AG20443 (cell line): ENCODE measurements at places on chromosomes 6 and 20.

DNA sequence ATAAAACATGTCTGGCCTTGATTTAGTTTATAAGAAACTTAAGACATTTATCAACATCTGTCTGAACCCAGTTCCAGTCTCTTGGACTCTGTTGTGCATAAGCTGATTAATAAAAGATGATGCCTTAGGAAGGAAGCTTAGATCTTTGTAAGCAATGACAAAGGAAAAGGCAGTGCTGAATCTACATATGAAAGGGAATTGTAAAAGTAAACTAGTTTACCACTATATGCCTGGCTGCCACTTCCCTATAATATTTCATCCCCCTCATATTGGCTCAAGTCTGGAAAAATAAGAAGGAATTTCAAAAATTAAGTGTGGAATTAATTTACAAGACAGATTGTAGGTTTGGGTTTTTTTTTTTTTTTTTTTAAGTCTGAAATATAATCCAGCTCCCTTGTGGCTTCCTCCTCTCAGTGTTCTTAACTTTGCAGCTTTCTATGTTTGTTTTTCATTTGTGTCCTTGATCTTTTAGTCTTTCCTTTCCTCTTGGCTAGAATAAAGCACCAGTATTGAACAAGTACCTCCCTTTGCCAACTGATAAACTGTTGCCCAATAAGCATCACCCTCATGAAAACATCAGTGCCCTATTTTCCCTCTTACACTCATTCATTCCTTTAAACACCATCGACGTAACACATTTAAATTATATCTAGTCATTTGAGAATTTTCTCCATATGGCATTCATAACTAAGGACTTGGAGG, 146.7 kb upstream of the TBX18 start:
- no peak for DNase-seq

DNA sequence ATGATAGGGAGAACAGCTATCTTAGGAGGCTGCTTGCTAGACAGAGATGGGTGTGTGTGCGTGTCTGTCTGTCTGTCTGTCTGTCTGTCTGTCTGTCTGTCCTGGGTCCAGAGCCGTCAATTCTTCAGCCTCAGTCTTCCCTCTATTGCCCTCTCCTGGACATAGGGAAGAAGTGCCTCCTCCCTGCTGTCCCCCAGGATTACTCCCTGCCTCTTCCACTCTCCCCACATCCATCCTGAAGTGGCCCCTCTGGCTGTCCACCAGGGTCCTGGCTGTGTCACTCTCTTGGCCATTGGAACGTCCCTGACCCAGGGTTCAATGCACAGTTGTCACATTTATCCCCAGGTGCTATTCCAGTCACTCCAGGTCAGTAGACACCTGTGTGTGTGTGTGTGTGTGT, 10.2 kb downstream of the TREML2 start:
- DNase-seq, result no peak

DNA sequence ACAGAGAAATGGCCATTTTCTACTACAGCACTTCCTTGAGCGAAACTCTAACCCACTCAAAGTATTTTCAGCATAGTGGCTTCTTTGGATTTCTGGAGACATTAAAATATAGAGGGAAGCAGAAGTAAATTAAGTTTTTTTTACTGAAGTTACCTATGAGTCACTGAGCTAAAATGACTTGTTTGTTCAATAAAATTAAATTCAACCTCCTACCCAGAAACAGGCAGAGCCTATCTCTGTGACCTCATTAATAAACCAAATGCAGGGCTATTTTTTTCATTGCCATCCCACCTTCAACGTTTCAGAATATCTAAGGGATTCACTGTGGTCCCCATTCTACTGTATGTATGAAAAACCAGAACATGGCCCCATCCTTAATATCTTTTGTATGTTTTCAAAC, 133.0 kb downstream of the MTFR2 start:
- no peak for DNase-seq

GRCh38 chr6:145895802-145896201, 68.4 kb downstream of the SHPRH start:
- DNase-seq, result no peak

DNA sequence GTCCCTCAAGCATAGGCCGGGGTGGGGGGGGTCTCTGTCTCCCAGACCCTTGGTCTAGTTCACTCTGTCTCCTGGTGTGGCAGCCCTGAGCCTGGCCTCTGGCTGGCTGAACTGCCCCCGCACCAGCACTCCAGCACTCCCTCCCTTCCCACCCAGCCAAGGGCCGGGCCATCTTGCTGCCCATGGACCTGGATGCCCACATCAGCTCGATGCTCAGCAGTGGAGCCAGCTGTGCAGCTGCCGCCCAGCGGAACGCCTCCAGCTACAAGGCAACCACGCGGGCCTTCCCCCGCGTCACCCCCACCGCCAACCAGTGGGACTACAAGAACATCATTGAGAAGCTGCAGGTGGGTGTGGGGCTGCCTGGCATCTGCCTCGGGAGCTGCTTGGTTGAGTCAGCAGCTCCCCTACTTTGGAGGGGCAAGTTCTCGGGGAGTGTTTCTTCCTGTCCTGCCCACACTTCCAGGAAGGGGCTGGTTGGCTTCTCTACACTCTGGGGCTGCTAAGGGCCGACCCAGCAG, 28.4 kb downstream of the UQCC2 start:
- no peak for DNase-seq

DNA sequence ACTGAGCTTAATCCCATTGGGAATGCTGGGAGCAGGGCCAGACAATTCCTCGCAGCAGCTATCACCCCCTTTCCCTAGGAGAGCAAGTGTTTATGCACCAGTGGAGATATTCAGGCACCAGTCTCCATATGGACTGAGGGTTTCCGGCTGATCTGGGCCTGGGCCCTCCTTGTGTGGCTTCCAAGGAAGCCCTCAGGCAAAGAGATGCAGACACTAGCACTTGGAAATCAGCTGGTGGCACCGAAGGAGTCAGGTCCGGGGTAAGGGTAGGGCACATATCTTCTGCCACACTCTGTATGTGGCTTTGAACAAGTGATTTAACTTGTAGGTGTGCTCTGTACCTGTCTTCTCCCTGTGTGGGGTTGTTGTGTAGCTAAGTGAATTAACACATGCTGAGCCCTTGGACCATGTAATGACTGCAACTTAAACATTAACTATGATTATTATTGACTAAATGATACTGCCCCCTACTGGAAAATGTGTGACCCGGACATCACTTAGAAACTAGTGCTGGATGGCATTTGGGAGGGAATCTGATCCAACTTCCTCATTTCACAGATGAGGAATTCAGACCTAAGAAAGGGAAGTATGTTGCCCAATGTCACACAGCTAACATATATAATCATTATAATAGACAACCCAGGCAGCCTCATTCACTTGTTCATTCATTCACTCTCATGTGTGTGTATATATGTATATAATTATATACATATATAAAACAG, 19.3 kb upstream of the WFDC2 start:
- peak; percentile 61 for DNase-seq

GRCh38 chr6:10073341-10073740, 341.5 kb downstream of the TFAP2A start:
- no peak for DNase-seq

GRCh38 chr6:80356000-80356399, 249.5 kb downstream of the BCKDHB start:
- no peak for DNase-seq

DNA sequence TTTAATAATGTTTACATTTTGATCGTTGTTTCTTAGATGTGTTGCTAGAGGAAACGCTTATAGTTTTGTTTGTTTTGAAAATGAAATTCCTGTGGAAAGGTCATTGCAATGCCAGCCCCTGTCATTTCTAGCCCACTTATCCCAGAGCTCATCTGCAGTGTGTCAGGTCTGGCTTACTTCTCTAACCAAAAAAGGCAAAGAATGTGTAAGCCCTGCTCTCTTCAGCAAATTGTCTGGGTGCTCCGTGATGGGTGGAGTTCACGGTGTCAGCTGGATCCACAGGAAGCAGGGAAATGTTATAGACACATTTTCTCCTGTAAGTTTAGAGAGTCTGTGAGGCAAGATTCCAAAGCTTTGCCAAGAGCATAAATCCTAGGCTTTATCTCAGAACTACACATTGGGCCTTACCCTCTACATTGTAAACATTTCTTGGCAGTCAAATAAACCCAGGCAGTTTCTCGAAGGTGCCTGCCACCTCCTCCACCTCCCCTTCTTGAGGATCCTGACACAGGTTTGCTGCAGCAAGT, 50.9 kb downstream of the RPRD1B start:
- peak; percentile 21 for DNase-seq

GRCh38 chr6:141561154-141561553, 571.6 kb upstream of the GJE1 start:
- no peak for DNase-seq

- DNase-seq, result peak; percentile 63
These were observed 62.2 kb downstream of the SYNJ2 start for GRCh38 chr6:158043586-158044524.

- no peak for DNase-seq
These were observed 25.4 kb downstream of the DIDO1 start for GRCh38 chr20:62900692-62901584.

- no peak for DNase-seq
These were observed 104.5 kb upstream of the ASF1A start for GRCh38 chr6:118789419-118789818.

- no peak for DNase-seq
These were observed 202.7 kb downstream of the MAFB start for GRCh38 chr20:40486297-40486696.

GRCh38 chr6:11459079-11459610, 78.4 kb upstream of the TMEM170B start:
- no peak for DNase-seq

DNA sequence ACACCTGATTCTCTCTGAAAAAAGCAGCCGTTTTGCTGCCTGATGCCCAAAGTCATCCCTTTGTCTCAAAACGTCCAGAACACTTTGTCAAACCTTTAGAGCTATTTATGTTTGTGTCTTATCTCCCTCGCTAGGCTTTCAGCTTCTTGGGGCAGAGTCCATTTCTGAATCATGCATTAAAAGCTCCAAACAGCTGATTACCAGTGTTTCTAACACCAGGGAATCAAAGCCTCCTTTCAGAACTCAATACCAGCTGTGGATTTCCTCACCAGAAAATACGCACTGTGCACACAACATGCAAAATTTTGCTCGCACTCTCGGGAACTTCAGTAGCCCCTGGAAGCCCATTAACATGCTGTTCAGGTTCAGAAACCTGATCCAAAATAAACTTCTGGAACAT, 333.3 kb downstream of the HACE1 start:
- DNase-seq, result no peak

- DNase-seq, result no peak
These were observed 4.8 kb upstream of the MOCS1 start for GRCh38 chr6:39938773-39939654.

GRCh38 chr6:151140767-151141166, 99.0 kb upstream of the AKAP12 start:
- DNase-seq, result no peak

- no peak for DNase-seq
These were observed 21.3 kb upstream of the PDE10A start for GRCh38 chr6:165684333-165684732.

DNA sequence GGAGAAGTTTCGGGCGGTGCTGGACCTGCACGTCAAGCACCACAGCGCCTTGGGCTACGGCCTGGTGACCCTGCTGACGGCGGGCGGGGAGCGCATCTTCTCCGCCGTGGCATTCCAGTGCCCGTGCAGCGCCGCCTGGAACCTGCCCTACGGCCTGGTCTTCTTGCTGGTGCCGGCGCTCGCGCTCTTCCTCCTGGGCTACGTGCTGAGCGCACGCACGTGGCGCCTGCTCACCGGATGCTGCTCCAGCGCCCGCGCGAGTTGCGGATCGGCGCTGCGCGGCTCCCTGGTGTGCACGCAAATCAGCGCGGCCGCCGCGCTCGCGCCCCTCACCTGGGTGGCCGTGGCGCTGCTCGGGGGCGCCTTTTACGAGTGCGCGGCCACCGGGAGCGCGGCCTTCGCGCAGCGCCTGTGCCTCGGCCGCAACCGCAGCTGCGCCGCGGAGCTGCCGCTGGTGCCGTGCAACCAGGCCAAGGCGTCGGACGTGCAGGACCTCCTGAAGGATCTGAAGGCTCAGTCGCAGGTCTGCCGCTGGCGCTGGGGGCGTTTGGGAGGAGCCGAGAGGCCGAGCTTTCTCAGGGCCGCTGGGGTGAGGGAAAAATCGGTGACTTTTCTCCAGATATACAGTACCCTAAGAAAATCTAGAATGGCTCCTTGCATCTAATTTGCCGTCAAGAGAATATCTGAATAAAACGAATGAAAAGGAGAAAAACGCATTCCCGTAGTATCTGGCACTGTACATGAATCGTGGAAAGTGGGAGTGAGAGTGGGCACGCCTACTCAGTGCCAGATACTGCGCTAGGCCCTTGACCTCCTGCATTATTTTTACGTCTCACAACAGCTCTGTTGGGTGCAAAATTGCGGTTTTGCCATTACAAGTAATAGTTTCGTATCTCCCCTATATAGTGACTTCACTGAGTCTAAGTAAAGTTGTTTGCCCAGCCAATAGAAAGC, 1.0 kb downstream of the CALHM6 start:
- DNase-seq, result peak; percentile 78

DNA sequence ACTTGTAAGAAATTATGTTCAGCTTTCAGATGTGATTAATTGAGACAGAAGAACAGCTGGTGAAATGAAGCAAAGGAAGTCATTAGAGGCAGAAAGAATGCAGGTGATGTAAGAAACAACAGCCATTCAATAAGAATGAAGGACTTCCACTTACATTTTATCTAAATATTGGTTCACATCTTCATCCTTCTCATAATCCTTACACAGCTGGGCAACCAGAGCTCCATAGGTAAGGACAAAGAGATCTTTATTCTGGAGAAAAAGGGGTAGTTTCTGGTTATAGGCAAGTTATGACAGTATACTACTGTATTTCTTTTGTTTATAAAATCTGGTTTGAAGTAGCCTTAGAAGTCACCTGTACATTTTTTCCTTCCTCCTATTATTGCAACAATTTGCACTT, 2.3 kb downstream of the TRAPPC3L start:
- no peak for DNase-seq

- DNase-seq, result no peak
These were observed 293.8 kb downstream of the FRK start for GRCh38 chr6:115766745-115767462.

- DNase-seq, result no peak
These were observed 115.9 kb upstream of the DST start for GRCh38 chr6:56758553-56758952.

GRCh38 chr6:71908162-71908765, 21.9 kb downstream of the RIMS1 start:
- DNase-seq, result no peak

DNA sequence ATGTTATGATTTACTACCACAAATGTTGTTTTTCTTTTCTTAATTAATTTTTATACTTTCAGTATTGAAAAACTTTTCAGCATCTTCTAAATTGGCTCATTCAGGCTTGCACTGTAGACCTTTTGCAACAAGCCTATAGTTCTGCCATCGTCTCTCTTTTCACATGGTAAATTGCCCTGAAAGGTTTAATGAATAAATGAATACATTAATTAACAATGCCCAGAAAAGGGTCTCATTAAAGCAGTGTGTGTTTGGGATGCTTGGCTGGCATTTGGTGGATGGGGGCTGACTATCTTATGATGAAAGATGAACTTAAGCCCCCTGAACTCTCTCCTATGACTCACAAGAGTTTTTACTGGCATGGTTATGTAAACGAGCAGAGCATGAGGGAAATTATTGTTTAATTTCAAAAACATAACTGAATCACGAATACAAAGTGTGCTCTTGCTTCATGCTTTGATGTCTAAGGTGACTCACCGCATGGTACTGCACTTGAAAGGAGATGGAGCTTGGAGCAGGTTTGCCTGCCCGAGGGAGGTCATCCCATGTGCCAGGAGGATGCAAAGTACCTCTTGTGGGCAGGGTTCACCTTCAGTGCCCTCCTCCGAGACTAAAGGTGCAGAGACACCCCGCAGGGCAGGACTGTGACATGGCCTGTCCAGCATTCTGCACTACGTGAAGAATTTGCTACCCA, 13.8 kb upstream of the PCK1 start:
- no peak for DNase-seq

- DNase-seq, result no peak
These were observed 71.7 kb upstream of the ZMYND8 start for GRCh38 chr20:47428164-47428563.

- no peak for DNase-seq
These were observed 27.3 kb downstream of the PYGB start for GRCh38 chr20:25274891-25275812.
